ENCODE measurements at places on chromosomes 1 and 21.

DNA sequence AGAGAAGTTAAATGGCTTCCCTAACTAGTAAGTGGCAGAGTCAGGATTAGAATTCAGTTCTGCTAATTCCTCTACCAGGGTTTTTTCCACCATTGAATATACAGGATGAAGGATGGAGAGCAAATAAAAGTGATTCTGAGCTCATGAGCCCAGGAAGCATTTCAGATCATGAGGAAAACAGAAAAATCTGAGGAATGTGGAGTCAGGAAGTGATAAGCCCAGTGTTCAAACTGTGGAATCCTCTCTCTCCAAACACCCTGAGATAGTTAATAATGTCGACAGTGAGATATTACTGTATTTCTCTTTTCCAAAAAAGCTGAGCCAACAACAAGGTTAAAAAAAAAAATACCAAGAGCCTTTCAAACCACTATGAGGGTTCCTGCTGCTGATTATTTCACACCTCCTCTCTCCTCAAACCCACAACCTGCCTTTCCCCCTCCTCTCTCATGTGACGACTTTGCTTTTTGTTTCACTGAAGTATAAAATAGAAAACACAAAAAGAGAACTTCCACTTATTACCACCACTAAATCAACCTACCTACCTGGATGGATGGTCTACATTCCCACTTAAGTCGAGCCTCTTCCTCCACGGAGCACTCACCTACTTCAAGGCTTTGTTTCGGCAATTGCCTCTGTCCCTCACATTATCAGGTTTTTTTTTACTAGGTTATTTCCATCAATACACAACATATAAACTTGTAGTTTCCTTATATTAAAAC lies 8.9 kb downstream of the SLAMF1 start:
- no peak for DNase-seq

GRCh38 chr1:212461916-212462660 lies 29.4 kb downstream of the NENF start:
- DNase-seq = no peak

GRCh38 chr1:180053594-180054567 lies 99.3 kb downstream of the CEP350 start:
- no peak for DNase-seq

DNA sequence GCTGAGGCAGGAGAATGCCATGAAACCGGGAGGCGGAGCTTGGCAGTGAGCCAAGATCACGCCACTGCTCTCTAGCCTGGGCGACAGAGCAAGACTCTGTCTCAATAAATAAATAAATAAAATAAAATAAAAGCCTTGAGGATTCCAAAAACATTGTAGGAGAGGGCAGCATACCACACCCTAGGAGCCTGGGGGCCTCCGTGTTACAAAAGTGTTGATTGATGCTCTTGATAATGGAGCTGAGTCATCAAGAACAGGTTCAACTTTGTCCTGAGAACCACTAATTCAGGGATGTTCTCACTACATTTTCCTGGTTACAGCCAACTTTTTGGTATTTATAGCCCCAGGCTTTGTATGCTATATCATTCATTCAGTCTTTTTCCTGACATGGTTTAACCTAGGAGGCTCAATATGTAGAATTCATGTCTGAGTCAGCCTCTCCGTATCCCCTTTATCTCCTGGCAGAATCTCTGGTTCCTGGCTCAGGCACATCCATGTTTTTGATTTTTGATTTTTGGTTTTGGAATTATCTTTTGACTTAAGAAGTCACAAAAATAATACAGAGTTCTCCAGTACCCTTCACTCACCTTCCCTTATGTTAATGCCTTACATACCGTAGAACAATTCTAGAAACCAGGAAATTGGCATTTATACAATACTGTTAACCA lies 69.4 kb downstream of the LRRC8D start:
- no peak for DNase-seq

DNA sequence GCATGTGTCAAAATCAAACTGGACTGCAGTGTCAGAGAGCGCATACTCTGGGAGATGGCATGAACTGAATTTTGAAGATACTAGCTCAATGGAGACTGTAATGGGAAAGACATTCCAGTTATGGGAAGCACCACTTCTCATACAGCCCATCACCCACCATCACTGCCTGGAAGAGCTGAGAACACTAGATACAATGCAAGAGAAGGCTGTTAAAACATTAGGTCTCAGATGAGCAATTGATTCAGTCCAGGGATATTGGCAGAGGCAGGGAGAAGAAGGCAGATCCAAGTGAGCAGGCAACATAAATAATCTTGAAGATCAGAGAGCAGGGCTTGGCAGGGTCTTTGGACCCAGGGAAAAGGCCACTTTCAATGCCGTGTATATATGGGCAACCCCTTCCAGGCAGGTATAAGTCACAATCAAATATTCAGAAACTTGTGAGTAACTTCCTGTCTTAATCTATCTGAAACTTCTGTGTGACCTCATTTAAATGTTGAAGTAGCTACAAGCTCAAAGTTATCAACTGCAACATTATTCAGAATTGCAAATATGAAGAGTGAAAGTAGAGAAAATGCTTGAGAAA lies 290.3 kb upstream of the SGIP1 start:
- no peak for DNase-seq

DNA sequence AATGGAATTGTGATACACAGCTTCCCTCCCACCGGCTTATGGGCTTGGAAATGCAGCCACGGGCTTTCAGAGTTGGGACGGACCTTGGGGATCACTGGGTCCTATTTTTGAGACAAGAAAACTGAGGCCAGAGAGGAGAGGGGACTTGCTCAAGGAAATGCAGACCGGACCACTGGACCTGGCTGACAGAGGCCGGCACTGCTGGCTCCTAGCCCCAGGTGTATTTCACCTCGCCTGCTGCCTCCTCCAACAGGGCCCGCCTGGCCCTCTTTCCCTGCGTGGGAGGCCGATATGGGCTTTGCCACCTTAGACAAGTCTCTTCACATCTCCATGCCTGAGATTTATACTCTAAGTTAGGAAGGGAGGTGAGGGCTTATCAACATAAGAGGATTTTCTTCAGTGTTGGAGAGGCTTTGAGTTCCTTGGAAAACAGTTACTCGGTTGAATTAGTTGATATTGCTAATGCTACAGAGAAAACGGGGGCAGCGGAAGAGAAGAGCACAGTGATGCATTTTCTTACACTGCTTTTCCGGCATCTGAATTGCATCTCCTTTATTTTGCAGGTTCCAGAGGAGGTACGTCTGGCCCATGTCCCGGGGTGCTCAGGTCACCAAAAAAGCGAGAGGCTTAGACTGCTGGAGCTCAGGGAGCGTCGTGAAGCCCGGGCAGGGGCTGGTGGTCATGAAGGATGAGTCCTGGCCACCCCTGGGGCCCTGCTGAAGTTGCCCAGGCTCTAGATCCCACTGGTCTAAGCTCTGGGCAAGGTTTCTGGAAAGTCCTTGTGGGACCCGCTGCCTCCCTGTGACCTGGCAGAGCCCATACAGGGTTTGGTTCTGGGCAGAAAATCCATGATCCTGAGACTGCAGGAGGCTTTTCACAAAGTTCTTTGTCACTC lies 44.7 kb downstream of the CAPN2 start:
- no peak for DNase-seq

DNA sequence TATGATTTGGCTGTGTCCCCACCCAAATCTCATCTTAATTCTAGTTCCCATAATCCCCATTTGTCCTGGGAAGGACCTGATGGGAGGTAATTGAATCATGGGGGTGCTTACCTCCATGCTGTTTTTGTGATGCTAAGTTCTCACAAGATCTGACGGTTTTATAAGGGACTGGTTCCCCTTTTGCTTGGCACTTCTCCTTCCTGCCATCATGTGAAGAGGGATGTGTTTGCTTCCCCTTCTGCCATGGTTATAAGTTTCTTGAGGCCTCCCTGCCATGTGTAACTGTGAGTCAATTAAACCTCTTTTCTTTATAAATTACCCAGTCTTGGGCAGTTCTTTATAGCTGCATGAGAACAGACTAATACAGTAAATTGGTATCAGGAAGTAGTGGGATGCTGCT lies 114.1 kb downstream of the ZNF648 start:
- DNase-seq = no peak
